Effector CD8-positive, alpha-beta T cell (primary cell): ENCODE measurements at places on chromosomes 16 and 17.

GRCh38 chr17:32878211-32878610, 1.3 kb upstream of the MYO1D start:
- DNase-seq = no peak

GRCh38 chr17:72359811-72360210, 239.0 kb downstream of the SOX9 start:
- DNase-seq = no peak

- DNase-seq = no peak
Observed at GRCh38 chr17:77003699-77004098, 135.5 kb downstream of the MGAT5B start.

DNA sequence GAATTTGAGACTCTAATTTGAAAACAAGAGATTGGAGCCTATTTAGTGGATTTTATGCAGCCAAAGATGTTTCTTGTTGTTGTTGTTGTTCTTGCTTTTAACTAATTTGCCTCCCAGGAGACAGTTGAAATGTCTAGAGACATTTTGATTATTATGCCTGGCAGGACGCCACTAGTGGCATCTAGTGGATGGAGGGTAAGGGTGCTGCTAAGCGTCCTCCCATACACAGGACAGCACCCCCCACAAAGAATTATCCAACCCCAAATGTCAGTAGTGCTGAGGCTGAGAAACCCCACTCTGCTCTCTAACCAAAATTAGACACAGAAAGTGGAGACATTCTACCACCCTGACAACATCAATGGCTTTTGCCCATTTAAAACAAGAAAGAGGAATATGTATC, 15.4 kb upstream of the HSBP1 start:
- DNase-seq = no peak

- DNase-seq = no peak
Observed at GRCh38 chr16:46894036-46894672, 10.0 kb downstream of the GPT2 start.

GRCh38 chr17:41522301-41523224, 3.9 kb upstream of the KRT15 start:
- no peak for DNase-seq

- no peak for DNase-seq
Observed at GRCh38 chr16:85689285-85689949, 663 bp upstream of the GINS2 start.

- no peak for DNase-seq
Observed at GRCh38 chr17:81822312-81822637, 10.8 kb downstream of the MCRIP1 start.
